ENCODE measurements at places on chromosomes 1 and 21.
A peak's percentile ranks its signal among the peaks of the same experiment; 100 is the strongest.

- peak; percentile 85 for DNase-seq
These were observed 162.5 kb upstream of the SGIP1 start for GRCh38 chr1:66371233-66372005.

GRCh38 chr1:36125129-36125991, at the start of gene COL8A2:
Gene COL8A2, minus strand, starts transcription at chr1:36125222. Its CDS starts 24,980 bp downstream, at chr1:36100242.
- DNase-seq: no peak

DNA sequence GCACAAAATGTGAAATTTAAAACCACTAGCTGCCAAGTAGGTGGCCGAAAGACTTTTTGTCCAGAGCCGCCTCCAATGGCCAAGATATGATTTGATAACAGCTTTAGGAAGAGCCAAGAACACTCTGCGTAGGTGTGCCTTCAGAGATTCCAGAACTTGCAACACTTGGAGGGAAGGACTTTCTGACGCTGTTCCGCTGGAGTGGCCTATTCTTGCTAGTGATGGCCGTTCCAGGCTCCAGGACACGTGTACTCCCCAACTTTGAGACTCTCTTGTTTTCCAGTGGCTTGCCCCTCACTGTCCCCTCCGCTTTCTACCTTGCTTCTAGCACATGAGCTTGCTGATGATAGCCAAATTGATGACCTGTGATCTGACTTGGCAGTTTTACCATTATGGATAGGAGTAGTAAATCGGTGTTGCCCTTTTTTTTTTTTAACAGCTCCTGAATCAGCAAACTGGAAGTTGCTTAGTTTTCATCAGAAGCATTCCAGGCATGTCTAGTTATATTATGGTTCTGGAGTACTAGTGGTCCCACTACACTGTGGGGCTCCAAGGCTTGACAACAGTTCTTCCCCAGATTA, 1.0 kb downstream of the PRDX6 start:
- DNase-seq: no peak

DNA sequence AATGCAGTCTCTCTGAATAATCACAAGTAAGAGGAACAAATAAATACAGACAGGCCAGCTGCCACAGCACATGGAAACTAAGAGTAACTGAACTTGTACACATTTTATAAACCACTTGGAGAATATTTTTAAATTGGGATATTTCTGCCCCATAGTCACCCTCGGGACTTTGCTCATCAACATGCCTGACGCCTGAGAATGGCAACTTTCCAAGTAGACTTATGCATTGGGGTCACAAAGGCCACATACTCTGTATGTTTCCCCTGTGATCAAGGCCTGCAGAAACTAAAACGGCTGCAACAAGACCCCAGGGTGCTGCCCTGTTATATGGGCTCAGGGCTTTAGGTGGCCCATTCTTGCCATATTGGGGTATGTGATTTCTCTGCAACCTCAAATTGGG, 38.3 kb upstream of the GJA5 start:
- no peak for DNase-seq

DNA sequence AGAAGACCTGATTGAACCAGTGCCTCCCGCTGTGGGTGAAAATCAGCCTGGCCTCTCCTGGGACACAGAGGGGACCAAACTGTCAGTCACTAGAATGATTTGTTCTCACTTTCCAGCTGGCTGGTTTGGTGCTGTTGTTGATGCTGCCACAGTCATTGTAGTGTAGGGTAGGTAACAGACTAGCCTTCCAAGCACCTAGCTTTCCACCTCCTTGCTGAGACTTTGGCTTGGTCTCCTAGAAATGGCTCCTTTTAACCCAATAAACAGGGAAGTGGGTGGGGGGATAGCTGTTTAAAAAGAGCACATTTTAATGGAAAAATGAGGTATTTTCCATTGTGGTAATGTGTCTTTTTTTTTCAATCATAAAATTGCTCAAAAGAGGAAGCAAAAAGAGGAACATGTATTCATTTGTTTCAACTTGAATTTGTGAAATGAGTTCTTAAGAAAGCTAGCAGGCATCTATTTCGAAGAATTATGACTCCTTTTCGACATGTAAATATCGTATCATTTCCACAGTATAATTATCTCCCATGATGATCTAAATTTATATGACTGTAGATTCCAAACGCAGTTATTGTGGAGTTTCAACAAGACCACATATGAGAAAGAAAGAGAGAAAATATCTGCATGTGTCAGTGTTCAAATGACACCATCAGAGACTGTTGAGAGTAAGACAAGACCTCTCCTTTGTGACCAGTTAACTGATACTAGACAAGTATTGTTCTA, 190.1 kb downstream of the HLX start:
- no peak for DNase-seq

GRCh38 chr1:207019161-207019560, 13.4 kb downstream of the C1orf116 start:
- DNase-seq: no peak

DNA sequence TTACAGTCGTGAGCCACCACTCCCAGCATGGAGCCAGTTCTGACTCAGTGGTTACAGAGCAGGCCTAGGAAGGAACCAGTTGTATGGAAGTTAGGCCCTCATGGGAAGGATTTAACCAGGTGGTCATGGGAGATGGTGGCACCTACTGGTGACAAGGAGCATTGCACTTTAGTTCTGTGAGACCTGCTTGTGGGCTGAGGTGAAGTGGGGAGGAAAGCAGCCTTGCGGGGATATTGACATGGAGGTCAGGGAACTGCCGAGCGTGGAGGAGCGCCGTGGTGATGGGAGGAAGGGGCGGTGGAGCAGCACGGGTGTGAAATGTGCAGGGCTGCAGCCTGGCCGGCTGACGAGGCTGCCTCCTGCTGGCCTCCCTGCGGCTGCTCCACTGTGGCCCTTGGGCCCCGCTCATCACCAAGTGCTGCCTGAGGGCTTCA, 100.4 kb downstream of the GALNT2 start:
- no peak for DNase-seq

DNA sequence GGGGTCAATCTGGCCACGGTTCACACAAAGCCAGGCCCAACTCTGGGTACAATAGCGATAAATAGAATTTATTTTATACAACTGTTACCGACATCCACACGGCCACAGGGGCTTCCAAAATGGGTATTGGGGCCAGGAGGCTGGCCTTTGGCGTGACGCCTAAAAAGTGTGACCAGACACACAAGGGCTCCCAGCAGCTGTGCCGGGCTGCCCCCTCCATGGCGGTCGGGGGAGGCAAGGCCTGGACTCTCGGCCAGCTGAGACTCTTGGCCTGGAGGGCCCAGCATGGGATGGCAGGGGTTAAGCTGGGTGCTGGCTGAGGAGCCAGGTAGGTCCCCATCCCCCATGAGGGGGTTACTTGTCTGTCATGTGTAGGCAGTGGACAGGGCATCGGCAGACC, 73.0 kb downstream of the RAP1GAP start:
- no peak for DNase-seq

GRCh38 chr1:172421974-172422604, 1.6 kb downstream of the C1orf105 start:
- no peak for DNase-seq

- no peak for DNase-seq
These were observed 21.4 kb upstream of the RNF11 start for GRCh38 chr1:51214615-51215131.

- no peak for DNase-seq
These were observed 39.5 kb upstream of the UBE2U start for GRCh38 chr1:64163970-64164369.

- no peak for DNase-seq
These were observed 92.9 kb downstream of the LTN1 start for GRCh38 chr21:28899744-28900143.

DNA sequence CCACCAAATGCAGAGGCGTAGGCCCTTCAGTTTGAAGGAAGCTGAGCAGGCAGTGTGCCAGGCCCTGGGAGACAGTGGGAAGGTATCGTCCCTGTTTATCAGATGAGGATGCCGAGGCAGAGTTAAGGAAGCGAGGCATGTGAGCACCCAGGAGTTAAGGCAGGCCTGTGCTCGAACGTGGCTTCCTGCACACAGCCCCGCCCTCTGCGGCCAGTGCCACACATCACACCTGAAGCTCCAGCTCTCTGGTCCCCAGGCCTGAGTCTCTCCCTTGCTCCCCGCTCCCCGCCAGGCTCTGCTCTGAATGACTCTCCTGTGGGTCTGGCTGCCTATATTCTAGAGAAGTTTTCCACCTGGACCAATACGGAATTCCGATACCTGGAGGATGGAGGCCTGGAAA, 32.1 kb downstream of the EPHX1 start:
- DNase-seq: no peak

DNA sequence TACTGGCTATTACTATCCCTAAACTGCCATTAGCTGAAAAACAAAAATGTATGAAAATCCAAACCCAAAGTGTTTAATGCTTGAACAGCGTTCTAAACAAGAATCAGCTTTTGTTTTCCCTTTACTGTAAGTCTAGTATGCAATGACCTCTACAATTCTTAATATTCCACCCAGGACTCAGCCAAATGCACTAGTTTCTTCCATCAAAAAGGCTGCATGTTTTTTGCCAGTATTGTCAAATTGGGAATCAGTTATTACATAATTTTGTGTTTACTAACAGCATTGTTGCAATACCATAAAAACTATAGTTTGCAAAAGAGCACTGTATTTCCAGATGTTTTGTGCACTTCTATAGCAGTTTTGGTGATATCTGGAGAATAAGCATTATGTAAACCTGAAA, 634.5 kb downstream of the LTN1 start:
- DNase-seq: no peak
